ENCODE measurements at places on chromosomes 2 and 18.

DNA sequence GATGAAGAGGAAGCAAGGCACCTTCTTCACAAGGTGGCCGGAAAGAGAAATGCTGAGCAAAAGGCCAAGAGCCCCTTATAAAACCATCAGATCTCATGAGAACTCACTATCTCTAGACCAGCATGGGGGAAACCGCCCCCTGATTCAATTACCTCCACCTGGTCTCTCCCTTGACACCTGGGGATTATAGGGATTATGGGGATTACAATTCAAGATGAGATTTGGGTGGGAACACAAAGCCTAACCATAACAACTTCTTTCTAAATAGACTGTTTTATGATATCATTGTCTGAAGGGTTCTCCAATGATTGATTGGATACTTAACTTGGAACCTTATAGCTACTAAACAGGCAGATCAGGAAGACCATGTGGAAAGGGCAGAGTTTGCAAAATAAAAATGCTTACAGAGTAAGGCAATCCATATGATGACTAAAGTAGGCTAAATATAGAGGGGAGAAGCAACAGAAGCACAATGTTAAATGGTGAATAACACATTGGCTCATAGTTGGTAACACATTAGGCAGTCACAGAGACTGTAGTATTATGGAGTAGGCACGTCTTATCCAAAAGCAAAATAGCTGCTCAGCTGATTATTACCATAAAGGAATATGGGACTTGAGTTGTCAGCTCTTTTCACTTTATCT is 179.0 kb downstream of the BARD1 start:
- DNase-seq, result no peak

GRCh38 chr18:51183372-51184090 is 13.9 kb downstream of the MEX3C start:
- DNase-seq, result no peak

GRCh38 chr2:44364604-44365003 is 2.9 kb downstream of the CAMKMT start:
- no peak for DNase-seq

DNA sequence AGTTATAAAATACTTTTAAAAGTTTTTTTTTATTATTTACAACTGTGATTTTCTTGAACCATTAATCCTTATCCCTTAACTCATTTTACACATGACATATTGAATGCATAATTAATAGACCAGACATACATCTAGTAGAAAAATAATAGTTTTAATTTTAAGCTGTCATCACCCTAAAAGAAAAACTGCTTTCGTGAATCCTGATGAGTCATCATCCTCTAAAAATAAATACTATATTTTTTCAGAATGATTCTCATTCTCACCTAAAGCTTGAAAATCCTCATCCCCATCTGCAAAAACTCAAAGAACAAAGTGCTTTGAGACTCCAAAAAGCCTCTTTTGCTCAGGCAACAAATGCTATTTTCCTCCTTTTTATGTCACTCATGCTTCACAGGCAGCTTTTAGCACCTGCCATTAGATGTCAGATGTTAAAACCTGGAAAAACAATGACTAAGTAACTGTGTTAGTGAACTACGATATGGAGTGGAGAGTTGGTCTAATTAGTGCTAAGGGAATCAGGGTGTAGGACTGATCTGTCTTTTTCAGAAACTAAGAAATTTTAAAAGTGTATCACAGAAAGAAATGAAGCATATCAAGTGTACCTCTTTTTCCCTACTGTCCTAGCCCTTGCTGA is 297.6 kb downstream of the TMX3 start:
- DNase-seq, result no peak

- DNase-seq, result no peak
These were observed 88.5 kb upstream of the RBBP8 start for GRCh38 chr18:22844628-22845027.
